ENCODE measurements at places on chromosomes 16 and 17. TPM values are rescaled to one million over a fixed set of nuclear protein-coding genes. Genes with fewer than 3 reads are reported as not detected.

Gene SLC52A1
- total RNA-seq: not detected

DNA sequence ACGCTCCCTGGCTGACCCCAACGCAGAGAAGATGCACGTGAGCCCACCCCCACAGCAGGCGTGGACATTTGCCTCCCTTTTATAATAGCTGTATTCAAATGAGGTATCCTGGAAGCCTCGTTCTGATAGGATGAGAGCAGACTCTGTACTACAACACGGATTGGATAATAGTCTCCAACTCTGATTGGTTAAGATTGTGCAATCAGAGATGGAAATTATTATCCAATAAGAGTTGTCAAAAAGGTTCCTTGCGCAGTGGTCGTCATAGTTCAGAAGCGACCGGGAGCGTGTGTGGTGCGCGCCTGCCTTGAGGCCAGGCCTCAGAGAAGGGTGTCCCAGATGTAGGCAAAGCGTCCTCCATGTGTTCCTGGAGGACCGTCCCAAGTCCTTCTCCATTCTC lies 104.6 kb downstream of the USP22 start:
- no peak for DNase-seq

- no peak for DNase-seq
Measured at GRCh38 chr17:74182041-74182723, 21.3 kb upstream of the RPL38 start.

Gene OR4D1
- total RNA-seq: not detected

- DNase-seq: no peak
Measured at GRCh38 chr17:34321964-34322363, 2.7 kb downstream of the CCL8 start.

DNA sequence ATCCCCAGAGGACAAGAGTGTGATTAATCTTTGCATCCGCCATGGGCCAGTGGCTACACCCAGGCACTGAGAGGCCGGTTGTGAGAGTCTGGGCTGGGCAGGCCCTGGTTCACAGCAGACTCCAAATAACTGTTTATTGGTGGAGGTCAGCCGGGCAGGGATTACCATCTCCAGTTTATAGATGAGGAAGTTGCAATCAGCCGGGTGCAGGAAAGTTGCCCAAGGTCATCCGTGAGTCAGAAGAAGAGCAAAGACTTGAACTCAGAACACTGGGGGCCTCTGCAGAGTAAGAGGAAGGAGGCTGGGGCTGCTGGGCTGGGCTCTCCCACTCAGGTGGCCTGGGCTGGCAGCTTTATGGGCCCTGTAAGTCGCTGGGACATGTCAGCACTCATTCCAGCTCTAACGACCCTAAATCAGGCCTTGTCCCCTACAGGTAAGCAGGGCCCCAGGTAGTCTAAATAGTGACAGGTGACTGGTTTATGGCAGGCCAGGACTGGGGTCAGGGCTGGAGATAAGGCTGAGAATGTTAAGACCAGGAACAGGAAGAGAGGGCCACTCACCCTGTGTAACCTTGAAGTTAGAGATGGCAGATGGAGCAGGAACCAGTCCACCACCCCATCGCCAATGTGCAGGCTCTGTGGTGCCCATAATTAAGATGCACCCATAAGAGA lies 2.1 kb upstream of the CA4 start:
- no peak for DNase-seq

DNA sequence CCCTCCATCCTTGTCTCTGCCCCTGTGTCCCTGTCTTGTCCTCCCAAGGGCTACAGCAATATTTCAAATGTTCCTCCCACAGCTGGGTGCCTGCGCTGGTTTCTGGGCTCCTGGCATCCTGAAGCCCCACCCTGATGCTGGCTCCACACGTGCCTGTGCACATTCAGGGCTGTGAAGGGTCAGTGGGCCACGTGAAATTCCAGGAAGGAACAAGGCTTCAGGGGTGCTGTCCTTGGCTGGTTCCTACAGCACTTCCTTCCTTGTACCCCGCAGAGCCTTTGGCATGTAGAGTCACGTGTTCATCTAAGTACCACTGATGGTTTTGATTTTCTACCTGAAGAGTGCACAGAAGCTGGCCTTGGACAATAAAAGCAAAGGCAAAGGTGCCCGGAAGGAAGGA lies 57.7 kb upstream of the NLK start:
- no peak for DNase-seq
